ENCODE measurements at places on chromosomes 1 and 21. TPM values are rescaled to one million over a fixed set of nuclear protein-coding genes. Genes with fewer than 3 reads are reported as not detected.

DNA sequence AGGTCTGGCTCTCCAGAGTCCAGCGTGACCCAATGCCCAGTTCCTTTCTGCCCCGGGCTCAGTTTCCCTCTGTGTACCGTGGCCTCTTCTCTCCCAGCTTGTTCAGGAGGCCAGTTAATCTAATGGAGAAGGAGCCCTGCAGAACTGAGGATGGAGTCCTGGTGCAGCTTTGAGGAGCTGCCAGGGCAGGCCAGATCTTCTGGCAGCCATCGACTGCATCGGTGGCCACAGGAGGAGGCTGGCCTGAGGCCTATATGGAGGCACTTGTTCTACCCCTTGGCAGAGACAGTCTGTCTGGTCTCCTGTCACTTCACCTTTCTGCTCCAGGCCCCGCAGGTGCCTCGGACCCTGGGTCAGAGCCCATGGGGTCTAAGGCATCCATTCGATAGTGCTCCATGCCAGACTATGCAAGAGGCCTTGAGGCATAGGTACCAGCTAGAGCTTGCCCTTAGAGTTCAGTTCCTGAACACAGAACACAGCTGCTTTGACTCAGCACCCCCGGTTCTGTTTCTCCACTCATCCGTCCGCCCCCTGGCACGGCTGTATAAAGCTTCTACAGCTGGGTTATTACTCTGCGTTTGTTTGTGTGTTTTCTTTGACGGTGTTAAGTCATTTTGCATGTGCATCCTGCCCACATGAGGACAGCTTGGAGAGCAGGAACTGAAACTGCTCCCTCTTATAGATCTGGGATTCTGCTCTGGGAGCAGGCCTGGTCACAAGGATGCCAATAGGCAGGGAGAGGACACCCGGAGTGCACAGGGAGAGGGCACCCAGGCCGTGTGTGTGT is 18.5 kb upstream of the LRRN2 start:
- no peak for DNase-seq

PPIAL4G gene
- polyA plus RNA-seq = not detected

GRCh38 chr1:160835751-160836150 is 26.9 kb downstream of the CD244 start:
- no peak for DNase-seq

- no peak for DNase-seq
These were observed 671.6 kb upstream of the ZP4 start for GRCh38 chr1:238562341-238562740.

CTSE gene
- 0.23 TPM for polyA plus RNA-seq

CDA gene
- 6.7 TPM for polyA plus RNA-seq

DNA sequence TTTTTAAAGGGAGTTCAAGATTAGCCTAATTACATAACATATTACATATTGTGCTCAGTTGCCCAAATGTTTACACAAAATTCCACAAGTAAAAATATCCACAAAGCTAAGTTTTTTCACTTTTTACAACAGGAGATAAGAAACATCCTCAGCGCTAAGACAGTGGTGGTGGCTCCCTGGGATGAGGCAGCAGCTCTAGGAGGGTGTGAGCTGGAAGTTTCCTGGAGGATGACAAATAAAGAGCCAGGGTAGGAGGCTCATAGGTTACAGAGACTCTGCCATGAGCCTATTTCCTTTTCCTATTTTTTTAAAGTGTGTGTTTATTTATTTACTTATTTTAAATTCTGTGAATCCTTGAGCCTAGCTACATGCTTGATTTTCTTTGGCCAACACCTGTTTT is 91.7 kb downstream of the COL24A1 start:
- no peak for DNase-seq

DNA sequence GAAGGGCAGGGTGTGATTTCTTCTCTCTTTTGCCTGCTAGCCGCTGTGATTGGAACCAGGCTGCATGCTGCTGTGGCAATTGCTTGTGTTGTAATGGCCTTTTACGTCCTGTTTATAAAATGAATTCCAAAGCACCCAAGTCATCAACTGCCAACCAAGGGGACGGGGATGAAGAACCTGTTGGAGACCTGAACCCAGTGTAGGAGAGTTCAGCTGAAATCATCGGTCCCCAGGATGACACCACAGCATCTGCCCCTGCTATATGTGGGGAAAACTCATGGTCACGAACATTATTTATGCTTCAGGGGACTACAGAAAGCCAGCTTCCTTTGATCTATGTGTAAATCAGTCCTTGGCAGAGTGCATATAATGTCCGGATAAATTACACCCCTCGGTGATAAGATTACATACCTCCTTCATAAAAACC is 3.8 kb downstream of the TMEM167B start:
- no peak for DNase-seq

GRCh38 chr1:239896980-239897379 is 194.7 kb upstream of the FMN2 start:
- DNase-seq = no peak

GRCh38 chr21:16583556-16583955 is 853.8 kb downstream of the USP25 start:
- DNase-seq = no peak

- DNase-seq = no peak
These were observed 2.5 kb downstream of the CNR2 start for GRCh38 chr1:23910553-23911246.

DNA sequence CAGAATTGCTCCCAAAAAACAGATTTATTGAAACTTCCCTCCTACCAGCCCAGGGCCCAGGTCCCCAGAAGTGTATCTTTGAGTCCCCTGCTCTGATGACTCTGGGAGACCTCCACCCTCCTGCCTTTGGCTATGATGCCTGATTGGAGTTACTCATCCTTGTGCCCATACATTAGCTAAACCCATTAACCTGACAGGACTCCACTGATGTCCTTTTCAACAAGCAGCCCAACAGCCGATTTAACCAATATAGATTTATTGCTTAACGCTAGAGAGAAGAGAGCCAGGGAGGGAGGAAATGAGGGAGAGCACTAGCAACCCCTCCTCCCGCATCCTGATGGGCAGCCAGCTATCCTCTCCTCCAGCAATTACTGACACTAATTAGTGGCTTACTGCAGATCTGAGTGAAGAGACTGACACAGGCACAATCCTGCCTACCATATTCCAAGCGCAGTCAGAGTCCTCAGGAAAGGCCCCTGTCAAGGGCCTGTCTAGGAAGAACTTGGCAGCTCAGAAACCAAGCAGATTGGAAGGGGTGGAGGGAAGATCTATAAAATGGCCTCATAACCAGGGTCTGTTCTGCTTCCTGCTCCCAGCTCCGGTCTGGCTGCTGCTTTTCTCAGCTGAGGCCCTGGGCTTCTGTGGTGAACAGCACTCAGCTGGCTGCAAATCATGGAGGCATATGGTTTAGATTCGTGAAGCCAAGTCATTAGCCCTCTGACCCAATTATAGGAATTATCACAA is 484.5 kb upstream of the DAB1 start:
- DNase-seq = no peak

ALPL gene
- 59.4 TPM for polyA plus RNA-seq

- DNase-seq = no peak
These were observed 112.4 kb upstream of the ZBTB40 start for GRCh38 chr1:22339237-22339636.

RAVER2 gene
- polyA plus RNA-seq = 23.7 TPM

- no peak for DNase-seq
These were observed 7.5 kb downstream of the DDR2 start for GRCh38 chr1:162639718-162640117.

- no peak for DNase-seq
These were observed 301.1 kb upstream of the DPYD start for GRCh38 chr1:98221923-98222322.
